ENCODE measurements at places on chromosomes 7 and 10. TPM values are rescaled to one million over a fixed set of nuclear protein-coding genes. Genes with fewer than 3 reads are reported as not detected.

The GBX1 gene
- 0.95 TPM for total RNA-seq

The HEPACAM2 gene
- 3.0 TPM for total RNA-seq

The LRRC18 gene
- total RNA-seq = not detected

The FXYD4 gene
- not detected for total RNA-seq

The WAC gene
- total RNA-seq = 142 TPM

The PCLO gene
- 5.7 TPM for total RNA-seq
